ENCODE measurements at places on chromosomes 11 and 22. TPM values are rescaled to one million over a fixed set of nuclear protein-coding genes. Genes with fewer than 3 reads are reported as not detected.

IFTAP gene
- 4.5 TPM for total RNA-seq

YIF1A gene
- total RNA-seq, result 78.6 TPM

RAB39A gene
- total RNA-seq, result 0.23 TPM

SLC22A9 gene
- total RNA-seq, result not detected

KCTD21 gene
- 4.9 TPM for total RNA-seq

TSKU gene
- total RNA-seq, result 1.5 TPM

BEST1 gene
- total RNA-seq, result not detected

OR5P2 gene
- total RNA-seq, result not detected

AQP11 gene
- 0.55 TPM for total RNA-seq

KCNJ1 gene
- total RNA-seq, result not detected

DLG2 gene
- 1.4 TPM for total RNA-seq

MOGAT2 gene
- not detected for total RNA-seq

SYT7 gene
- total RNA-seq, result not detected

ACR gene
- not detected for total RNA-seq

PARVG gene
- total RNA-seq, result 50.0 TPM

Data from activated CD8-positive, alpha-beta memory T cell treated with anti-CD3 and anti-CD28 coated beads for 36 hours (primary cell).